ENCODE measurements at places on chromosomes 2 and 18.
A peak's percentile ranks its signal among the peaks of the same experiment; 100 is the strongest.

DNA sequence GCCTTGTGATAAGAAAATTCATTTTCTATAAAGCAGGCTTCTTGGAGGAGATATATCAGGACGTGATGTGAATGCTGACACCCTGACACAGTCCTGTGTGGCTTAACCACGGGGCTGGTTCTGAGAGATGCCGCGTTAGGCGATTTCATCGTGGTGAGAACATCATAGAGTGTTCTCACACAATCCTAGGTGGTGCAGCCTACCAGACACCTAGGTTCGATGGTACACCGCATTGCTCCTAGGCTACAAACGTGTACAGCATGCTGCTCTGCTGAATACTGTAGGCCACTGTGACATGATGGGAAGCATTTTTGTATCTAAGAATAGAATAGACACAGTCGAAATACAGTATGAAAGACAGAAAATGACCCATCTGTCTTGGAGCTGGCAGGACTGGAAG is 82.5 kb downstream of the TNFRSF11A start:
- no peak for DNase-seq

DNA sequence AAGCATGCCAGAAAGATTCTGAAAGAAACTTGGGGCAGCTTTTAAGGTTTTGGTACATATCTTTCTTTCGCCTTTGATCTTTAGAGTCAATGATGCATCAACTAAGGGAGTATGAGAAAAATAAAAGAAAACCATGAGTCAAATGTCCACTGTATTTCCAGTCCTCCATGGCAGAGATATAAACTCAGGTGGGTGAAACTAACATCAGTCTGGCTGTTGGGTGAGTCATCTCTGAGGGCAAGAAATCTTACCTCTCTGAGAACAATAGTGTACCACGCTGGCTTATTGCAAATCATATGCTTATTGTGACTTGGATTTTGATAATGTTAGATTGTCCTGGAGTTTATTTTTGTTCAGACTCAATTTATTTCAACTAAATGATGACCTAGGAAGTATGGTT is 521.0 kb downstream of the PLCL1 start:
- DNase-seq, result no peak

GRCh38 chr2:216858312-216858711 is 1.6 kb downstream of the TNP1 start:
- no peak for DNase-seq

DNA sequence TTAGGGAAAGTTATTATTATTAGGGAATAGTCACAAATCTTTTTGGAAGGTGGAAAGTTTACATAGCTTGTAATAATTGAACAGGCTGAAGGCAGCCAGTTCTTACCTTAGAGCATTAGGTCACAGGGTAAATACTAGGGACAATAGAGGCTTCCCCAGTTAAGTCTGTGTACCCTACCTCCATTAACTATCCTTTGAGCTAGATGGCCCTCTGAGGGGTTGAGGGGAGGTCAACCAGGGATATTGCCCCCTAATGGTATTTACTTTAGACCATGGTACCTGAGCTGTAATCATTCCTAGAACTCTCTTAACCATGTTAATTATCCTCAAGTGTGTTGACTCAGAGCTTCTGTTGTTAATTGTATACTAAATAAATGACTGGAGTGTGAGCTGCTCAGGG is 120.5 kb upstream of the SCN7A start:
- no peak for DNase-seq

- no peak for DNase-seq
Observed at GRCh38 chr2:176709149-176709951, 440.1 kb downstream of the MTX2 start.

DNA sequence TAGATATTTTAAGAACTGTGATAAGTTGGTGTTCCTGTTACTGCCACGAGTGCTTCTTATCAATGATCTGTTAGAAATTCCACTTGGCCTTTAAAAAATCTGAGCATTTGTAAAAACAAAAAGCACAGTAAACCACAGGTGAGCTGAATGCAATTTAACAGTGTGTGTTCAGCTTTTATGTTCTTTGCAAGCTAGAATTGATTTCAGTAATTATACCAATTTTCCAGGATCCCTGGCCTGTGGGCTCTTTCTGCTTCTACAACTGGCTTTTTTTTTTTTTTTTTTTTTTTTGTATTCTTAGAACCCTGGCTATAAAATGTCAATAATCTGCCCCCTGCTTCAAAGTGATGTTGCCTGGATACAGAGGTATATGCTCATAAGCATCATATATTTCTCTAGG is 548.5 kb upstream of the SLC8A1 start:
- no peak for DNase-seq

- DNase-seq, result no peak
Observed at GRCh38 chr2:134713176-134713575, 5.6 kb downstream of the TMEM163 start.

GRCh38 chr18:78619854-78620253 is 359.8 kb upstream of the SALL3 start:
- DNase-seq, result no peak

DNA sequence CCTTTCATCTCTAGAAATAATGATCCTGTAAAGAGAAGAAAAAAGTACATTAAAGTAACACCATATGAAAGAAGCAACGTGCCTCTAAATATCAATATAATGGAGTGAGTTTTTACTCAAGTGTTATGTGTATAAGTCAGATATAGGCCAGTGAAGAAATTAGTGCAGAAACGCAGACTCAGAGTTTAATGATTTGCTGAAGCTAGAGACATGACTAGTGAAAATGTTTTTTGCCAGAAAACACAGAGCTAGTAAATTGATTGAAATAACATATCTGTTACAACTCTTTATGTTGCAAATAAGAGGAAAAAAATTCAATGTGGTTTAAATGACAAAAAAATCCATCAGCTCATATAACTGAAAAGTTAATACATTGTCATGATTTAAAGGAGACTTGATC is 217.2 kb upstream of the NXPH2 start:
- DNase-seq, result no peak

DNA sequence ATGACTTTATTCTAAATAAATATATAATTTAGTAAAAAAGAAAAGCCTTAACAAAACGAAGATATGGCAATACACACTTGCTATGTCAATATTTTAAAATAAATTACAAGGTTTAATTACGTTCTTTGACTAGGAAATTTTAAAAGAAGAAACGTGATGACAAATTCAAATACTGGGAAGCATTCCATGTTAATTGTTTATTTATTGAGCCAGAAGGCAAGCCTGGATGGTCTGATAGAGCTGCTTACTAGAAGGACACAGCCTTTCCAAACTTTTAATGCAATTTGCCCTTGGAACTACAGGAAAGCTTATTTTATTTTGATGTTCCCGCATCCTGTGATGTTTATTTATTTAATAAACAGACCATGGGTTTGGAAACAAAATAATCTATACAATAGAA is 33.4 kb upstream of the DSEL start:
- DNase-seq, result no peak

- no peak for DNase-seq
Observed at GRCh38 chr2:185132501-185133041, 534.2 kb downstream of the ZNF804A start.

GRCh38 chr2:198187841-198188240 is 383.4 kb downstream of the PLCL1 start:
- DNase-seq, result no peak

DNA sequence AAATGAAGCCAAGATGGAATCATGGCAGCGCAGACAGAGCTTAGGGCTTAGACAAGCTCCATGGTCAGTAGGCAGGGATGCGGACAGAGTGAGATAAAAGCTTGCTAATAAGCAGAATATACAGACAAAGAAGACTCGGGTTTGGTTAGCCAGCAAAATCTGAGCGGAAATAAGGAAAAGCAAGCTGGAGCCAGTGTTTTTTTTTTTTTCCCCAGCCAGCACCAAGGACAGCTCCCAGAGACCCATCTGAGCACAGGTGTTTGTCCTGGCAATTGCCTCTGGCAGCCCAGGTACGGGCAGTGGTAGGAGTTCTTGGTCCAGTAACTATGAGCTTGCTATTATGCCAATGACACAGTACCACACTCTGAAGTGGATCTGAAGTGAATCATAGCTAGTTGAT is 187.6 kb downstream of the ADCYAP1 start:
- DNase-seq, result peak; percentile 30

DNA sequence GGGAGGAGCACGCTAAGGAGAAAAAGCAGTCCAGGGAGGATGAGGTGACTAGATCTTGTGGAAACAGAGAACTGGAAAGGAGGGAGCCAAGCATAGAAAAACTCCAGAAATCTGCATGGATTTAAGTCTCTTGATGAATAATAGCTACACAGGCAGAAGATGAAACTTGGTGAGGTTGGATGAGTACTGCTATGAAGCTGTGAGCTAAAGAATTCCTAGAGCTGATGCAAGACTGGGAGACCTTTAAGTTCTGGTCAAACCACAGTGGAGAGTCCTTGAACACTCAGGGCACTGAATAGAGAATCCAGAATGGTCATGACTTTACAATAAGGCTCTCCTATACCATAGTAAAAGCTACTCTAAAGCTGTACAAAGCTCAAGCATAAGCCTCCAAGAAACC is 18.4 kb upstream of the PIEZO2 start:
- DNase-seq, result no peak

DNA sequence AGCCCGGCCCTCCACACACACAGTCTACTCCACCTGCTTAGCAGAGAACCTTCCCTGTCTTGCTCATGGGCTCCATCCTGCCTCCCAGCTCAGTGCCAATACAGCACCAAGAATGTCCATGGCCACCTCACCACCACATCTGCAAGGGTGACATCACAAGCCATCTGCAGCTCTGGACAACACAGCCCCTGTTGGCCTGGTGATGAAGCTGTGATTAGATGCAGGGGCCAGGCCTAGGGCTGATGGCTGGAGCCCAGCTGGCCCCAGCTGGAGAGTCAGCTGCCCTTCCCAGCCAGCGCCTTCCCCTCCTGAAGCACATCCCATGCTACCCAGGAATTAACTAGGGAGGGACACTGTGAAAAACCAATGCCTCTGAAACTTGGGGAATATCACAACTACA is 91.1 kb downstream of the TTC32 start:
- no peak for DNase-seq

- no peak for DNase-seq
Observed at GRCh38 chr2:201233192-201233811, 27.0 kb upstream of the CASP8 start.

DNA sequence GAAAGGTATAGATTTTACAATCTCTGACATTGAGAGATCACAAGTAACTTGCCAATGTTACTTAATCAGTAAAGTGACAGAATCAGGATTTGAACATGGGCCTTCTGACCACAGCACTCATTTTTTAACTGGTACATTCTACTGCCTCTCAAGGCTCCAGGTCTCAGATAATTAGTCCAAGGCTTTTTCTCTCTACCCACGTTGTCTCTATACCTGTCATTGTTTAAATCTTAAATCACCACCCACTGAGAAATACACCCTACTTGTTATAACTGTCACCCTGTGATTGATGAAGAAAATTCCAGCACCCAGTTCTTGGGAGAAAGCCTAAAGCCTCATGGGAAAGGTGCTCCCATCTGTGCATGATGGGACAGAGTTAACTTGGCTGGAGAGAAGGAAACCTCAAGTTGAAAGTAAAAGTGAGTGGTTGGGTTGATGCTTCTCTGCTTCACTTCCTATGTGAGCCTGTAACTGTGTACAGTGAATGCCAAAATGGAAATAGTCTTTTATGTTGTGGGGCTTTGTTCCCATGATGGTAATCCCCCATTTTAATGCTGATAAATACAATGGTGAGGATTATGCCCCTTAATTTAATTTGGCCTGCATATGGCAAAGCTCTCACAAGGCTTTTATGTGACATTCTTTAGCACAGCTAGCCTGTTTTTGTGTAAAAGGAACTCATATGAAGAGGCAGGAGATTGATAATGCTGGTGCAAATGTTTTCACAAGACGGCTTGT is 190.1 kb upstream of the SP5 start:
- DNase-seq, result no peak

GRCh38 chr2:137566387-137566786 is 397.9 kb upstream of the HNMT start:
- no peak for DNase-seq

DNA sequence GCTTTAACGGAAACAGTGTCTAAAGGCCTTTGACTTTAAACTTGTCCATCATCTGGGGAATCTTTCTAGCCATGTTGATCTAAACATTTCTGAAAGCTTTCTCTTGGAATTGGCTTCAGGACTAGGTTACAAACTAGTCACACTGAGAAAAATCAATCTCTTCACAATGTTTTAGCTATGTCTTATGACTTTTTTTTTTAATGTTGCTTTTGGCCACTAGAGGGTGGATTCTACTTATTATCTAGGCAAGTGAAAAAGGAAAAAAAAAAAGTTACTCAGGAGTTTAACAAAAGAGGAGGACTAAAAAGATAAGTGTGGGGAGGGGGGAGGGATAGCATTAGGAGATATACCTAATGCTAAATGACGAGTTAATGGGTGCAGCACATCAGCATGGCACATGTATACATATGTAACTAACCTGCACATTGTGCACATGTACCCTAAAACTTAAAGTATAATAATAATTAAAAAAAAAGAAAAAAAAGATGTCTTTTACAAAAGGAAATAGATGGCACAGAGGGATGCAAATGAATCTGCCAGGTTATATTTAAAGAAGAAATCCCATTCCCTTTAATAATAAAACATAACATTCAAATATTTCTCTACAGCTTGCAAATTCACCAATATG is 160.4 kb upstream of the PID1 start:
- no peak for DNase-seq

DNA sequence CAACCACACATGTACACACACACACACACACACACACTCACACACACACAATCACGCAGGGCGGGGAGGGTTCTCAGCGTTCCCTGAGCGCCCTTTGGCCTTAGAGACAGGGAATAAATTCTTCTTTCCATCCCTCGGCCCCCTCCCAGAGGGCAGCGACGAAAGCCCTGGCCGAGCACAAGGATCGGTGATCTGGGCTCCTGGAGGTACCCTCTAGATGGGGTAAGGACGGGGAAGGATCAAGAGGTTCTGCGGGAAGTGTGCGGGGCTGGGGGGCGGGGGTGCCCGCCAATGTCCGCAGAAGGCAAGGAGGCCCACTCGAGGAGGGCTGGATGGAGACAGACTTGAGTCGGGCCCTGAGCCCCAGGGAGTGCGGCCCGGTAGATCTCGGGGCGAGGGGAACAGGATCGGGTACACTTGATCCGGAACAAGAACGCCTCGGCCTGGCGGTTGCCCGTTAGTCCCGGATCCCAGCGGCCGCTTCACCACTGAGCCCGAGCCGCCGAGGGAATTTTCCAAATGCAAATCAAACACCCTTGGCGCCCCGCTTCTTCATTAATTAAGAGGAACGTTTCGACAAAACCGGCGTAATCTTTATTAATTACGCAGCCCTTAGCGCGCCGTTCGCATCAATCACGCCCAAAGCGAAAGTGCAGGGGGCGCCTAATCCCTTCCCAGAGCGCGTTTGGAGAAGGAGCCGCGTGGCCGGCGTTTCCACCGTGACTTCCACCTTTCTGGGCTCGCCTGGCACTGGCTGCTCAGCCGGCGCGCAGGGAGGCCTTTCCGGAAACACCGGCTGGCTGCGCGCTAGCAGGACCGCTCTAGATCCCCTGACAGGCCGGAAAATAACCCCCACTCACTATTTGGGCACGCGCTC is 7.0 kb upstream of the PAX3 start:
- peak; percentile 68 for DNase-seq

DNA sequence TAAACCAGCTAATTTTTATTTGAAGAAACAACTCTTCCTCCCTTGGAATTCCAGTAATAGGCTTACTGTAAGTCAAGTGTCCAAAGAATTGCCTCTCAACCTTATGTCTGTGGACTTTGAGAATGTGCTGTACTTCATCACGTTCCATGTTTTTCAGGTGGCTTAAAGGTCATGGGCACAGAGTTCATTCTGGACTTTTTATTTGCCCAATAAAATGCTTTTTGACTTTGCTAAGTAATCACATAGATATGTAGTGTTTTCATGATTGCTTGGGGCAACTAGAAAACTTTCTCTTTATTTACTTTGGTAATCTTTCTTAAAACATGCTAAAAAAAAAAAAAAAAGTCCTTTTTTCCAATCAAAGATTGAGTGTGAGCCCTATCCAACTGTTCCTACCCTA is 10.4 kb upstream of the DNAH7 start:
- no peak for DNase-seq
